ENCODE measurements at places on chromosomes 1 and 21. TPM values are rescaled to one million over a fixed set of nuclear protein-coding genes. Genes with fewer than 3 reads are reported as not detected.

GRCh38 chr1:87620807-87621206 is 292.1 kb downstream of the LMO4 start:
- H3K27me3 ChIP-seq, result no peaks in the 10 kb centered on the region
- DNase-seq, result no peak
- no peaks in the 10 kb centered on the region for H3K36me3 ChIP-seq
- H3K27ac ChIP-seq, result no peak overlapping the region

Gene HORMAD1
- total RNA-seq, result not detected

- peaks cover 23% of the 10 kb centered on the region for H3K4me1 ChIP-seq
- no peak for DNase-seq
- H3K27ac ChIP-seq, result no peak overlapping the region
- no peaks in the 10 kb centered on the region for H3K27me3 ChIP-seq
These were observed 26.8 kb downstream of the RSPH1 start for GRCh38 chr21:42469272-42469671.

DNA sequence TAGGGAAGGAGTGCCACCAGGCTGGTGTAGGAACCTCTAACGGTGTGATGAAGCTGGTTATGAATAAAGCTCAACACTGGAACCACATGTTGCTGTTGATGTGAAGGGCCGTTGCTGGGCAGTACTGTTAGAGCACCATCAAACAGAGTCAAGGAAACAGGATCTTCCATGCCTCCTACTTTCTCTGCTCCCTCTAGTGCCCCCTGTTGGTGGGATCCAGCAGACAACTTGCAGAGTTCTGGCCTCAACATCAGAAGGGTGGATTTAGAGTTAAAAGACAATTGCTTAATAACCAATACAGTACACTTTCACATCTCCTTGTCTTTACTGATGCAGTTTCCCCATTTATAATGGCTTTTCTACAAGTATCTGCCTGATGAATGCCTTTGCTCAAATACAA is 336.4 kb downstream of the NTNG1 start:
- no peak for DNase-seq
- no peaks in the 10 kb centered on the region for H3K4me1 ChIP-seq
- no peak overlapping the region for H3K27ac ChIP-seq
- no peak overlapping the region for H3K4me3 ChIP-seq

DNA sequence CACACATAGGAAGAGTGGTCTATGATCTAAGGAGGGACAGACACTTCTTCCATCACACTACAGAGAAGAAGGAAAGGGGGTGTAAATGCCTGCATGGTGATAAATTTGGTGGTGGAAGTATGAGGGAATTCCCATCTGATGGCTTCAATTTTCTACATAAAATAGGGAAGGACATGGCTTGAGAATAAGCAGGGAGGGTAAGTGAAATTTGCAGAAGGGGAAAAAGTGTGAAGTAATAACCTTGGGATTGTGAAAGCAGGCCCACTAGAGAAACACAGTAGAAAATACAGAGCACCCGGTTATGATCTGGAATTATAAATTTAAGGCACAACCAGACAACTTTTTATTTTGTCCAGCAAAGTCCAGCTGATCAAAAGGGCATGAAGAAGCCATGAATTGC is 22.7 kb upstream of the HIVEP3 start:
- H3K27ac ChIP-seq, result no peak overlapping the region
- DNase-seq, result no peak
- H3K36me3 ChIP-seq, result no peaks in the 10 kb centered on the region
- H3K4me3 ChIP-seq, result no peak overlapping the region
- H3K27me3 ChIP-seq, result peaks cover 28% of the 10 kb centered on the region

GRCh38 chr1:181057079-181057478 is 23.3 kb downstream of the MR1 start:
- no peak for DNase-seq
- no peaks in the 10 kb centered on the region for H3K36me3 ChIP-seq
- H3K4me3 ChIP-seq, result no peak overlapping the region
- peaks cover 27% of the 10 kb centered on the region for H3K27me3 ChIP-seq

DNA sequence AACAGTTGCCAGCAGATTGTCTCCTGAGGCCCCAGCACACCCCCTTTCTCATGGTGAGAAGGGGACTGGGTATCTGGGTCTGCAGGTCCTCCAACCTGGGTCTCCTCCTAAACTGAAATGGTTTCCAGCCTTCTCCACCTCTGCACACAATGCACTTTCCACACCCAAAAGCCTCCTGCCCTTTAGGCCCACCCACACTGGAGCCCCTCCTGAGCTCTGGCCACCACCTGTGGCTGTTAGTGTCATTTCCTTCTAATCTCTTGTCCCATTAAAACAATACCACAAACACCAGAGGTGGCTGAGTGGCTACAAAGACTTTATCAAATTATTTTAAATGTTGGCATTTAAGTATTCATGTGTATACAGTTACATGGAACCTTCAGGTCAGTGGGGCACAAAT is 11.5 kb downstream of the GPR3 start:
- H3K4me3 ChIP-seq, result no peak overlapping the region
- H3K27ac ChIP-seq, result no peak overlapping the region
- H3K36me3 ChIP-seq, result peaks cover 9% of the 10 kb centered on the region
